Vagina (tissue), 2 donors: ENCODE measurements at places on chromosomes 5 and 9.

- no peak for DNase-seq
Measured at GRCh38 chr9:104860263-104860662, 67.7 kb downstream of the ABCA1 start.

- DNase-seq, result no peak
Measured at GRCh38 chr5:160461378-160461777, 39.7 kb downstream of the PTTG1 start.

DNA sequence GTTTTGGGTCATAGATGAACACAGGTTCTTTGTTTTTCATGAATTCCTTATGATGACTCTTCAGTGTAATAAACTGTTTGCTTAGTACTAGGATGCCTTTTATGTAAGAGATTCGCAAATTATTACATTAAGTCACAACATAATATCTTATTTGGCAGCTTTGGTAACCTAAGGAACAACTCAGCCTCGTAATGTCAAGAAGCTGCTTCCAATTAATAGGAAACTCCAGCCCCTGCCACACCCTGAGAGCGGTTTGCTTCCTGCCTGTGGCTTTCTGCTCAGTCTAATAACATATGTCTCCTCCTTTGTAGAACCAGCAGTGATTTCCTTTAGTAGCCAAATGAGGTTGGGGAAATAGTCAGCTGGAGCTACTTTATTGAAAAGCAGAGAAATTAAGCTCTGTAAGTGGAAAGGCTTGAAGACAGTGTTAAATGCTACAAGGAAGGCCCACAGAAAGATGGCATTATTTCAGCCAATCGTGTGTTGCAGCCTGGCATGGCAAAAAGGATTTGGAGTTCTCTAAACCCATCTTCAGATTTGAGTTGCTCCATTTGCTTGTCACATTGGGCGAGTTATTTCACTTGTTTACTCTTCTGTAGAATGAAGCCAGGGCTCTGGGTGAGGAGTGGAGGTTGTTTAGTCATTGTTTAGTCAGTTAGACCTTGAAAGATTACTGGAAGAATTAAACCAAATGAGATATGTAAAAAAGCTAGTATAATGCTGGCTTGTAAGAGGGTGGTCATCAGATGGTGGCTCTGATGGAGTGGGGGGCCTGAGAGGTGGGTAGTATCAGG lies 54.1 kb downstream of the MTAP start:
- DNase-seq, result no peak

DNA sequence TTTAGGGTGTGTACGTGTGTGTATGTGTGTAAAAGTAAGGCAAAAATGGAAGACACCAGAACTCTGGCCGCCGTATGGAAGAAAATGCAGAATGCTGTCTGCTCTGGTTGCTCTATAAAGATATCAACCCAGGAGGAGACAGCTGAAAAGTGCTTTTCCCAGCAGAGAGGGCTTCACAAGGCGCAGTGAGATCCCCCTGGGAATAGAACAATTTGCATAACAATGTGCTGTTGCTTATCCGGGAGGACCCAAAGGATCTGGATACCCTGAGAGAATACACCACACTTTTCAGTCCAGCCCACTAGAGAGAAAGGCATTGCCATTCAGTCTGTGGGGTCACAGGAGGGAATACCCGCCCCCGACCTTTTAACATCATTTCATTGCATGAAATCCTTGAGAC lies 230.6 kb downstream of the EBF1 start:
- no peak for DNase-seq

DNA sequence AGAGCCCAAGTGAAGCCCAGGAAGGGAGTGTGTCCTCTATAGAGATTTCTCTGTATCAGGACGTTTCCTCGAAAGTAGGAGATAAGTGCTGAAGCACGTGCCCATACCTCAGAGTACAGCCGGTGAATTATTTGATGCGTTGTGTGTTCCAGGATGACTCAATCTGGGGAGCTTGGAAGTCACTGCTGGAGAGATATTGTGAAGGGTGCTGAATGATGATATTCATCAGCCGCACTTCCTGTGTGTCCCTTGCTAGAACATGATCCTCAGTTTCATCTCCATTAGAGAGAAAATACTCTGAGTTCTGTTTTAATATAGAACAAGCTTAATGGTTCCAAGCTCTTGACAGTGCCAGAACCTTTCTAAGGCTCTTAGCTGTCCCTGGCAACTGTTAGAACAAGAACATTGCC lies 402.3 kb upstream of the ADAMTSL1 start:
- no peak for DNase-seq

- no peak for DNase-seq
Measured at GRCh38 chr5:144017631-144018030, 152.8 kb downstream of the YIPF5 start.

- no peak for DNase-seq
Measured at GRCh38 chr9:21265421-21266189, 25.8 kb upstream of the IFNA14 start.

- no peak for DNase-seq
Measured at GRCh38 chr5:115179394-115180164, 9.9 kb upstream of the TRIM36 start.

DNA sequence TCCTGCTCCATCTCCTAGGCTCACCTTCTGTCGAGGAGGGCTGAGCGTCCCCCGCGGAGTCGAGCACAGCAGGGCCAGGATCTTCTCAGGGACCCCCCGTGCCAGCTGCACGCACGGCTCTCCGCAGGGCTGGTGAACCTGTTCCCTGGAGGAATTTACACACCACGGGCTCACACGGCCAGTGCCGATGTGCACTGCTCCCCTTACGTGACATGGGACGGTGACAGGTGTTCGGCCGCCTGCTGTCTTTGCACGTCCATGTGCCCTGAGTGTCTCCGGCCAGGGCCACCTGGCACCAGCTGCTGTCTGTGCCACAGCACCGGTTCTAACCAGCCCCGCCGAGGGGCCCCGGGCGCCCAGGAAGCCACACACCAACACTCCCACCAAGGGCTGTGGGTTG lies 8.7 kb upstream of the AGPAT2 start:
- no peak for DNase-seq

DNA sequence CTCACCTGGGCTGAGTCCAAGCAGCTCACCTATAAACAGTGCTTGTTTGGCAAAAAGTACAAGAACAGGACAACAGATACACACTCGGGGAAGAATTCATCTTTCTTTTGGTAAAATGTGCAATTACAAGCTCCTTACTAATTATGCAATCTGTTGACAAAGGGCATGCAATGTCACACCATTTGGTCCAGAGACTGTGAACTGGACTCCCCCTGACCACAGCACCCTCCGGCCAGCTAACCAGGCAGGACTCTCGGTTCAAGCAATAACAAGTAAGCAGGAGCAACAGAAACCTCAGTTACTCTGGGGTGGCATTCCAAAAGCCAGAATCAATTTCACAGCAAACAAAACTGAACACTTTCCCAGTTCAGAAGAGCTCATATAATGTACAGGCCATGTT lies 113.8 kb downstream of the GNAQ start:
- DNase-seq, result no peak

- DNase-seq, result no peak
Measured at GRCh38 chr9:23412046-23412445, 414.0 kb downstream of the ELAVL2 start.

- no peak for DNase-seq
Measured at GRCh38 chr9:107883496-107884124, 394.0 kb upstream of the KLF4 start.

GRCh38 chr9:27447031-27447683 lies 76.9 kb upstream of the IFNK start:
- no peak for DNase-seq

DNA sequence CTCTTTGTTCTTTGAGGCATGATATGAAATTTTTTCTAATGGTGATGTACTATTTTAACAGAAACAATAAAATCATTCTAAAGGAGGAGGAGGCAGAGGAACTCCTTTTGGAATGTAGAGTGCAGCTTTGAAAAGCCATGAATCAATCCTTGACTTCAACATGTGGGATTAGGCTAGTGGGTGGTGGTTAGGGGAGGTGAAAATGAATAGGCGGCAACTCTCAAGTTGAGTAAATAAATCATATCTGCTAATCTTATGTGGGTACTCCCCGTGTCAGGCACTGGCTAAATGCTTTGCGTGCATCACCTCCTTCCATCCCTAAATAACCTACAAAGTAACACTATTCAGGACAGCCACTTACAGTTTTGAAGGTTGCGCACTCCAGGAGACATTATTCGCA lies 35.1 kb downstream of the FAM81B start:
- no peak for DNase-seq

DNA sequence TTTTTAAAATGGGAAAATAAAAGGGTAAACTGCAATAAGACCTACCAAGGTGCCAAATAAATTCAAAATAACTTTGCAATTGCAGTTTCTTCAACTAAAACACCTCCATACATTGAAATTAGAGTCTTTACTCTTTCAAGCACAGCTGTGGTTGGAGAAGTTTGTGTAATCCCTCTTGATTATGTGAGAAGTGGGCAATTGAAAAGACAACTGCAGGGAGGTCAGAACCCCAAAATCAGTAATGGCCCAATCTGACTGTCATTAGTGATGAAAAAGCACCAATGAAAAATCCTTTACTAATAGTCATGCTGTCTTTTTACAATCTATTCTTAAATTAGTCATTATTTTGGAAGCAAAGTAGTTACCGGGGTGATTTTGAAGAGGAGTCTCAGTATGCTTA lies 116.7 kb upstream of the RGMB start:
- DNase-seq, result no peak

DNA sequence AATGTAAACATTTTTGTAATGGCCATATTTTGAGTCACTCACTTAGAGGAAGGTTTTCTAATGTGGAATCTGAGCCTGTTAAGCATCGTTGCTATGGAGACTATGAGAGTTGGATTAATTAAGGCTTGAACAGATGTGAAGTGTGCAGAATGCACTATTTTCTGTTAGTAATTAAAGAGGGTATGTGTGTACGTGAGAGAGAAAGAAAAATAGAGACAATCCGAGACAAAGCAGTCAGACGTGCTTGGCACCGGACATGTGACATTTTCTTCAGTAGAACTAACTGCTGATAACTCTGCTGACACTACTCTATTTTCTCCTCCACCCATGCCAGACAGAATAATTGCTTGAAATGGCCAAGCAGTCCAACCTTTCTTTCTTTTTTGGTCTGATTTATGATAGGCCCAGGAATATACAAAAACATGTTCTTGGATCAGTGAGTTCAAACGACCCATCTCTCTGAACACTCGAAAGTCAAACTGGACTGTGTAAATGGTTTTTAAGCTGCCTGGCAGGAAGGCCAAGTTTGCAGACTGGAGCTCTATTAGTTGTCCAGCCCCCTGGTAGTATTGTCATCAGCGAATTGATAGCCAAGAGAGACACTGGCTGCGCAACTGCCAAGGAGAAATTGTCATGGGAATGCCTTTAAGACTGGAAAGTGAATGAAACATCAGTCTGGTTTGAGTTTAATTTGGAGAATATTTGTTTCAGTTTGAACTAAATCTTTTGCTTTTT lies 322.1 kb downstream of the ARHGEF28 start:
- no peak for DNase-seq

- no peak for DNase-seq
Measured at GRCh38 chr5:31563216-31563615, 31.1 kb downstream of the C5orf22 start.
